ENCODE measurements at places on chromosomes 12 and 14. TPM values are rescaled to one million over a fixed set of nuclear protein-coding genes. Genes with fewer than 3 reads are reported as not detected.

Gene HOXC9
- total RNA-seq, result 0.65 TPM

Gene REM2
- not detected for total RNA-seq

Gene LRP6
- total RNA-seq, result 116 TPM

Gene FOXN4
- total RNA-seq, result not detected

Gene PRIM1
- 4.3 TPM for total RNA-seq

Gene BCAT1
- 186 TPM for total RNA-seq

Gene SLIRP
- 209 TPM for total RNA-seq

Gene OASL
- not detected for total RNA-seq

Gene A2M
- total RNA-seq, result 0.54 TPM

Gene TSPAN8
- total RNA-seq, result 15.5 TPM

Gene BDKRB2
- 7.4 TPM for total RNA-seq

Gene SERPINA5
- not detected for total RNA-seq

Gene INF2
- total RNA-seq, result 64.0 TPM

Gene SLC17A8
- total RNA-seq, result not detected

Gene RAPGEF3
- 16.6 TPM for total RNA-seq
